ENCODE measurements at places on chromosomes 5 and 9.

DNA sequence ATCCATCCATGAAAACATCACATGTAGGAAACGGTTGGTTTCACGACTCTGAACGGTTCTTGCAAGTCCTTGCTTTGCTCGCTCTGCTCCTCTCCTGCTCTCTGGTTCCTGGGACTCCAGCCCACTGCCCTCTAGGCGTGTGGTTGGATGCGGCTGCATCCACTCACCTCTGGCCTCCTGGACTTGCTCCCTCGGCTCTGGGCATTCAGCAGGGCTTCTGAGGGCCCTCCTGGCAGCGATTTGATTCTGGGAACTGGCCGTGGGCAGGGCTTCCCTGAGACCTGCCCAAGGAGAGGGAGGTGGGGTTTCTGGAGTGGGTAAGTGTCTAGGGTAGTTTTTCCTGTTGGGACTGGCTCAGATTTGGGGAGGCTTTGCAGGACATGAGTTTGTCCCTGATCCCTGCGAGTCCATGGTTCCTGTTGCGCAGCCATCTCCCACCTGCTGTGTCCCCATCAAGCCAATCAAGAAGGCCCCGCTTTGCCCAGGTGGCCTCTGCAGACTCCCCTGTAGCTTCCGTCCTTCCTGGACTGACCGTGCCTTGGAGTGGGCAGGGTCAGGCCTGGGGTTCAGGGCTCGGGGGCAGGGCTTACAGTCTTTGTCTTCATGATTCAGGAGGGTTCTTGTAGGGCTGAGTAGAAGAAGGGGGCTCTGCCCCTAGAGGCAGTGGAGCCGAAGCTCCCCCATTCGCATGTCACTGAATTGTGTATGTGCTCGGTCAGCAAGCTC lies 192.3 kb downstream of the CACNA1B start:
- DNase-seq: no peak

GRCh38 chr9:22682536-22682935 lies 235.9 kb downstream of the DMRTA1 start:
- DNase-seq: no peak

- no peak for DNase-seq
These were observed 413.5 kb upstream of the ZNF462 start for GRCh38 chr9:106449336-106449927.

GRCh38 chr5:131541762-131542161 lies 93.3 kb downstream of the RAPGEF6 start:
- no peak for DNase-seq

DNA sequence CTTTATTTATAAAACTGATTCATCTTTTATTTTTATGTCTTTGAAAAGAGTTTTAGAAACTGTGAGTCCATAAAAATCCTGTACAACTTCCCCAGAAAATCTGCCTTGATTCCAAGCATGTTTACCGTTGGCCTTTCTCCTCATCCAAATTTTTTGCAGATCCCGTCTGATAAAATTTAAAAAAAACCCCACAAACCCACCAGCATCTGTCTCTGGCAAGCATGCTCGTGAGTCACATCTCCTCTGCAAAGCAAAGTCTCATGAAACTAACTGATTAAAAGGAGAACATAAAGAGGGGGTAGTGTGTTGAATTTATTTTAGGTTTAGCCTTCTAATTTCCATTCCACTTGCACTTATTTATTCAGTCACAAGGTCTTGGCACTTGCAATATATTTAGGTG lies 109.4 kb downstream of the MAT2B start:
- DNase-seq: no peak
